ENCODE measurements at places on chromosomes 7 and 10.

DNA sequence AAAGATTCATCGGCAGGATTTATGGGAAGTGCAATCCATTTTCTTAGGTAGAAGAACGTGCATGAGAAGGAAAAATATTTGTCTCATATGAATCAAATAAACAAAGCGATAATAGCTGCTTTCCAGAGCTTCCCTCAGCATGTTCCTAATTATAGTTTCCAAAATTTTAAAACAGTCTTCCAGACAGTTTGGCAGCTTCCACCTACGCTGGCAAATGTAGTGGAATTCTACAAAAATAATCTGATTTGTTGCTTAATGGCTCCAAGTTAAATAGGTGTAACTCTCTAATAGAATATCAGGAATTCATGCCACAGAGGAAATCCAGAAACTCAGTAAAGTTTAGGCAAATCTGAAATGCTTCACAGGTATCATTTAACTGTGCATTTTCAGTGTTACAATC is 23.3 kb upstream of the AGBL3 start:
- no peak for DNase-seq

GRCh38 chr10:110862961-110863360 is 8.8 kb upstream of the PDCD4 start:
- DNase-seq: no peak

- no peak for DNase-seq
Measured at GRCh38 chr7:2383543-2384274, 19.7 kb upstream of the CHST12 start.

DNA sequence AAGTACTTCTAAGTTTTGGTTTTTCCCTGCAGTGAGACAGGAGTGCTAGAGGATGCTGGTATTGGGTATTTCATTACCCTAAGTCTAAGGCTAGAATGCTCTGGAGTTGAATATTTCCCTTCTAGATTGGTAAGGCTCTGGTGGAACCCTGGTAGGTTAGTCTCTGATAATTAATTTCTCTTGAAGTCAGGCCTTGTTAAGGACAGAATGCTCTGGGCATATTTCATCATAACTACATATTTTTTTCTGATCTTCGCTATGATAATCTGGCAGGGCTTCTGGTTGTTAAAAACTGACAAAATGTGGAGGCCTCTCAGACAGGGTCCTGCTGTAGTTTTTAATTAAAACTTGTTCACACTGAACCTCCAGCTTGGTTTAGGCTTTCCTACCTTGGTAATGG is 83.8 kb downstream of the CDK13 start:
- DNase-seq: no peak

- DNase-seq: no peak
Measured at GRCh38 chr10:50234486-50234885, 16.8 kb downstream of the ASAH2 start.

DNA sequence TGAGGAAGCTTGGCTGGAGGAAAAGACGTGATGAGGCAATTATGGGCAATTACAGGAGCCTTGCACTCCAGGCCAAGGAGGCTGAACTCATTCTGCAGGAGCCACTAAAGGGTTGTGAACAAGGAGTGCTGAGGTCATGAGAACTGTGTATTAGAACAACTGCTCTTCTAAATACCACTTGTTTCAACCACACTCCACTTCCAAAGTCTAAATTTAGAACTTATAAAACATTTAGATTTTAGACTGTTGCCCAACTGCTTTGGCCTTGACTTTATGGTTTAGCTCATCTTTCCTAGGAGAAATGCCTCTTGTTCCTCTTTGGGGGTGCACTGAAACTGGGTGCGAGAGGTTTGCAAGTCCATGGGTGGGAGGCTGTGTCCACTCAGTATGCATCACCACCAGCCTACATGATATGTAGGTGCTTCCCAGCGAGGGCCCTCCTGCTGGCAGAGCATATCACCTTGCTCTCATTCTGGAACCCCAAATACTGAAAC is 199.7 kb upstream of the AOAH start:
- DNase-seq: no peak

- DNase-seq: no peak
Measured at GRCh38 chr10:101617824-101618568, 29.9 kb downstream of the DPCD start.

DNA sequence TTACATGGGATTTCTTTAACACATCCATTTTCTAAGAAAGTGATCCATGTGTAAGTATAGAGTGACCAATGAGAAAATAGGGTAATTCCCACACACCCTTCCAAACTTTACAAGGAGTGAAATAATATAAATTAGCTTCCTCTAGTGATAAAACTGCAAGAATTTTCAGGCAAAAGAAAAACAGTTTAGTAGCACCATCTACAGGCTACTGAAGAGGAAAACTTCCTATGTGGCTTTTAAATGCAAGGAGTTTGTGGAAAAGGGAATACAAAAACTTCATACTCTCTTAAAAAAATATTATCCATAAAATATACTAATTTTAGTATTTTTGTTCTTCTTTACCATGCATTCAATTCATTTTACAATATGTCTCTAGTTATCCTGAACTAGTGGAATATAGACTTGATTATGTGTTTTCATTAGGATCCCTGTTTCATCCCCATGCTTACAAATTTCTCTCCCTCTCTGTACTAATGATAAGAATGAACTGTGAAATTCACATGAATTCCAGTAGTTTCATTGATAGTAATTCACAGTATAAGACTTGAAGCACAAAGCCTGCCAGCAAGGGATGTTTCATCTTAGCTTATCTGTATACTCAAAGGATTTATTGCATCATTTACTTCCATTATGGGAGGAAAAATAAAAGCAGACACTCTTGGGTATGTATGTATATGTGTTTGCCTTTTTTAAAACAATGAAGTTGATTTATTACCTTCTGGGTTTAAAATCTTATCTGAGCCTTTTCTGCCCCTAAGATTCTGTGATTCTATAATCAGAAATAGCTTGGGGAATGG is 442.9 kb downstream of the AUTS2 start:
- no peak for DNase-seq

DNA sequence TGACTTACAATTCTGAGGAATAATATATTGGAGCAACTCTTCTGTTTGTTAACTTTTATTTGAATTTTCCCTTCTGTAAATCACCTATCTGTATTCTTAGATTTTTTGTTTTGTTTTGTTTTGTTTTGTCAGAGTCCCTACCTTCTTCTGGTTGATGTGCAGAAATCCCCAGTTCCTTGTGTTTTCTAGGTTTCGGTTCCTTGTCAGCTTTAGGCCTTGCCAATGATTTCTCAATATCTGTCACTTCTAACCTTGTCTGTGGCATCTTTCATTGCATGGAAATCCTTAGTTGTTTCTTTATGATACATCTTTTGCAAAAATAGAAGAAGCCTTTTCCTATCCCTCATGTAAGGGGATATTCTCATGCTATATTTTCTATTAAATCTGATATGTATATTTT is 21.7 kb upstream of the ST8SIA6 start:
- no peak for DNase-seq

- DNase-seq: no peak
Measured at GRCh38 chr7:82678716-82679115, 235.1 kb upstream of the CACNA2D1 start.

GRCh38 chr7:85290269-85290668 is 103.4 kb upstream of the SEMA3D start:
- no peak for DNase-seq
